ENCODE measurements at places on chromosomes 5 and 9.

GRCh38 chr9:93592008-93592642 lies 15.7 kb downstream of the PHF2 start:
- no peak for DNase-seq

DNA sequence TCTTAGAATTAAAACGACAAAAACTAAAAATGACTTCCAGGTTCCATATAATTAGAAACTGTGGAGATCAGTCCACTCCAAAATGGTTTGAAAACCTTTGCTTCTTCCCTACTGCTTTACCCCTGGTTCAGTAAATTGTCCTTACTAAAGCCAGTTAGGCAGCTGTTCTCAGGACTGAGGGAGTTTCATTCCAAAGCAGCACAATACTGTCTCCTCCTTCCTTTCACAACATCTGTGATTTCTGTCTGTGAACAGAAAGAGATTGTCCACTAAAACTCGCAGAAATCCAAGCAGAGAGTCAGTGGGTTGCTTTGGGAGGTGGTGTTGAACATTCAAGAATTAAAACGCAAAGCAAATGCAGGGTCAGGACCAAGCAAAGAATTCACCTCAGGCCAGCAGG lies 740.8 kb upstream of the ZNF608 start:
- DNase-seq = no peak

DNA sequence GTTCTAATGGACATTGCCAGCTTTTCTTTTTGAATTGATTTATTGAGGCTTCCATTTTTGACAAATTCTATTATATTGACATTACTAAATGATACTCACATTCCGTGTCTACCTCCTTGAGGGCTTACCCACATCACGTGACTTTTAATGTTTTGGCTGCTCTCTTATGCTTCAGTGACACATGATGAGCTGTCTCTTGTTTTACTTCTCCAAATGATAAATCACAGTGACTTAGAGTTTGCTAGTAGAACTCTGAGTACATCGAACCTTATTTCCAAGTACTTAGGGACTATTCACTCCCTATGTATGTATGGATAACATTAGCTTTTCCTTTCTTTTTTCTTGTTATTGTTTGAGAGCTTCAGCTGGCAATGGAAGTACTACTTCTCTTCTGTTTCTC lies 169.8 kb upstream of the KCNN2 start:
- DNase-seq = no peak

DNA sequence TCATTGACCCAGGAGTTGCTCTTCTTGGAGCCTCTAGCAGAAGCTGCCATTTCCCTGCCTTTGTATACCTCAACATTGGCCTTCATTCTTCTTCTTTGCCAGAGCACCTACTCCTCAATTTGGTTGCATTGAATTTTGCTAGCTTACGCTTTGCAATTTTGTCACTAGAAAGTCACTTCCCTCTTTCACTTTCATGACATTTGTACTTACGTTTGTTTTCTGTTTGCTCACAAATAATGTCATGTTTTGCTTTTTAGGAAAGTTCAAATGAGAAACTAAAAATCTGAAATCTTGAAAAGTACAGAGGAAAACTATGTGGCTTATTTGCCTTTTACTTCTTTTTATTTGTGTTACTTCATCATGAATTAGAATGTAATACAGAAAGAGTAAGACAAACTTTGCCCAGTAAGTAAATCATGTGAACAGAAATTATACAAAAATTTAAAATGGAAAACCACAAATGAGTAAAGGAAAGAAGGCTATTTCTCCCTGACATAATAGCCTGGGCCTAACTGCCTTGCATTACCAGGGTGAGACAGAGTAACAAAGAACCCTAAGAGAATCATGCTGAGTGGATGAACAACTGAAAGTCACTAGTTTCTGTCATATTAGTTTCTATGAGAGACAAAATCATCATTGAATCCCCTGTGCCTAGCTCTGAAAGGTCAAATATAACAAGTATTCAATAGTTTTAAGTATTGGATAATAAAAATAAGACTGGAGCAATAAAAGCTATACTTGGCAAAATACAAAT lies 7.4 kb upstream of the IFNA1 start:
- no peak for DNase-seq

DNA sequence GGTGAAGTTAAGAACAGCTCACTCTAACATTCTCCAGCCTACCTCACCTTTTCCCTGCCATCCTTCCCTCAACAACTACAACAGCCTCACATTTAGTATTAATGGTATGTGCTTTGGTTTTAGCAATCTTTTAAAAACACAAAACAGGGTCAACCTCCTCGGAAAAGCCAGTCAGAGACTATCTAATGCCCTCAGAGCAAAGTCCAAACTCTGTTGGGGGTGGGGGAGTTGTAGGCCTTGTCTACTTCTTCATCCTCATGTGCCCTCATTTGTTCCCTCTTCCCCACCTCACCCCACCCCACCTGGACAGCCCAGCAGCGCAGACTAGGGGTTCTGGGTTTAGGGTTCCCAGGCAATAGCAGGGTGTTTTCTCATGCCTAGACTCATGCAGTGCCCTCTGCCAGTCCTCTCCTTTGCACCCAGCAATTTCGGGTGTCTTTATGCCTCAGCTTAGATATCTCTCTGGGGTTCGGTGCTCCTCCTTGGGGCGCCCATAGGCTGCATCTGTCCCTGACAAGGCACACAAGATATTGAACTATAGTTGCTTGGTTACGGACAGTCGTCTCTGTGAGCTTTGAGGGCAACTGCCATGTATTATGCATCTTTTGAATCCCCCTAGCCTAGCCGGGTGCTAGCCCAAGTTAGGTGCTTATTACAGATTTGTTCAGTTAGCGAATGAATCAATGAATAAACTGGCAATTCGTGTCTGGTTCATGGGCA lies 762 bp upstream of the TCOF1 start:
- no peak for DNase-seq

DNA sequence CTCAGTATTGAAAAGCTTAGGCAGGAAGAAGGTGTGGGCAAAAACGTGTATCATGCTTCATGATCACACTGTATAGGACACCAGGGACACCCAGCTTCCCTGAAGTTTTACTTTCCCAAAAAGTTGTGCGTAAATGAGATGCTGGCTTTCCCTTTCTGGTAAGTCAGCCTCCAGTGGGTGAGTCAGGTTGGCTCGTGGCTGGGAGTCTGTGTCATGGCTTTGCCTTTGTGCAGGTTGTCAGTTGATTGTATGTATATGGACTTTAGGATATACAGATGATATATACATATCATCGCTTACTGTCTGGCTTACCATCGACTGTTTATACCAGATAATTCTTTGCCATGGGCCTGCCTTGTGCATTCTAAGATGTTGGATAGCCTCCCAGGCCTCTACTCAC lies 34.2 kb downstream of the ADRB2 start:
- DNase-seq = no peak

Data from activated effector memory CD4-positive, alpha-beta T cell treated with anti-CD3 and anti-CD28 coated beads, Interleukin-2, amount 50 U/mL, for 16 hours (primary cell).